ENCODE measurements at places on chromosomes 12 and 14.

DNA sequence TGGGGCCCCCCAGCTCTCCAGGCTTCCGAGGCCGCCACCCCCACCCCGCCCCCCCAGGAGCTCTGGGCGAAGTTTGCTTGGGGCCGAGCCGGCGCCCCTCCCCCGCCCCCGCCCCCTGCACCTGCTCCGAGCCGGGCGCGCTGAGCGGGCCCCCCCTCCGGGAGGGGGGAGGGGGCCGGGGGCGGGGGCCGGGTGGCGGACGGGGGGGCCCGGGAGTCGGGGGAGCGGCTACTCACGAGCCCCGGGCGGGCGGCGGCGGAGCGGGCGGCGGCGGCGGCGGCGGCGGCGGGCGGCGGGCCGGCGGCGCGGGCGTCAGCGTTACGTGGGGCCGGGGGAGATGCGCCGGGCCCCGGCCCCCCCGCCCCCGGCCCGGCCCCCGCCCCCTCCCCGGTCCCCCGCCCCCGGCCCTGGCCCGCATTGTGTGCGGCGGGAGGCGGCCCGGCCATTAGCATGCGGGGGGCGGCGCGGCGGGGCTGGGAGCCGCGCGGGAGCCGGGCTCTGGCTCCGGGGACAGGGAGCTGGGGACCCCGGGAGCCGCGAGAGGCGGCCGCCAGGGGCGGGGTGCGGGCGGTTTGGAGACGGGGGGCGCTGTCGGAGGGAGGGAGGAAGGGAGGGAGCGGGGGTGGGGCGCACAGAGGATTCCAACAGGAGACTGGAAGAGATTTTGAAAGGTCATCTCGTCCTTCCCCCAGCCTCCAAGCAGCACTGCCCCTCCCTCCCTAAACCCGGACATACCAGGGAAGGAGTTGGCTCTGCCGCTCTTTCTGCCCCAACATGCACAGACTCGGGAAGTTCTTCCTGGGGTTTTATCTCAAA, at the start of gene ZNF219:
ZNF219 (minus strand) TSS at position 580 of the 816 bp plus-strand sequence. CDS start 5,064 bp downstream, outside the sequence.
- peak; percentile 66 for ATAC-seq

GRCh38 chr12:102642199-102642598, 161.8 kb upstream of the IGF1 start:
- ATAC-seq = no peak

DNA sequence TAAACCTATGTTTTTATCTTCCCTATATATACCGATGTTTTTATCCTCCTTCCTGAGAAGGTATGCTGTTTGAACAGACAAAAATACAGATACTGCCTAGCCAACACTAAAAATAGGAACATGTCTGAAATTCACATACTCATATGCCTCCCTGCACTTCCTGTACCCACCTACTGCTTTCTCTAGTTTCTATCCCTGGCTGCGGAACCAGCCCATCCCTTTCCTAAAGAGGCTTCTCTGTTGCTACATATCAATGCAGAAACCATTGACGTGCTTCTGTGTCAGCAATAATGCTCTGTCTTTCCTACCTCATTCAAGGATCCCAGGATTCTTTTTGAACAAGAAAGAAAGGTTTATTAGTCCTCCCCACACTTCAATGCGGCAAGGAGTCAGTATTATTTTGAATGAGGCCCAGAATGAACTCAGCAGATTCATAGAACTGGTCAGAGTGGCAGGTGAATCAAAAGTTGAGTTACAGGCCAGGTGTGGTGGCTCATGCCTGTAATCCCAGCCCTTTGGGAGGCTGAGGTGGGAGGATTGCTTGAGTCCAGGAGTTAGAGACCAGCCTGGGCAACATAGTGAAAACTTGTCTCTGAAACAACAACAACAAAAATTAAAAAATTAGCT, 67.8 kb upstream of the NAP1L1 start:
- ATAC-seq = peak; percentile 87

GRCh38 chr14:64971491-64971942, 619 bp downstream of the RAB15 start:
- ATAC-seq = no peak

GRCh38 chr12:91562476-91562875, 379.9 kb upstream of the DCN start:
- no peak for ATAC-seq

- no peak for ATAC-seq
Measured at GRCh38 chr14:99467336-99468078, 13.2 kb downstream of the SETD3 start.

- no peak for ATAC-seq
Measured at GRCh38 chr12:24630446-24630845, 318.5 kb downstream of the BCAT1 start.

- ATAC-seq = no peak
Measured at GRCh38 chr12:116043659-116044535, 233.6 kb downstream of the MED13L start.

- ATAC-seq = no peak
Measured at GRCh38 chr14:62921466-62921865, 123.8 kb downstream of the KCNH5 start.

DNA sequence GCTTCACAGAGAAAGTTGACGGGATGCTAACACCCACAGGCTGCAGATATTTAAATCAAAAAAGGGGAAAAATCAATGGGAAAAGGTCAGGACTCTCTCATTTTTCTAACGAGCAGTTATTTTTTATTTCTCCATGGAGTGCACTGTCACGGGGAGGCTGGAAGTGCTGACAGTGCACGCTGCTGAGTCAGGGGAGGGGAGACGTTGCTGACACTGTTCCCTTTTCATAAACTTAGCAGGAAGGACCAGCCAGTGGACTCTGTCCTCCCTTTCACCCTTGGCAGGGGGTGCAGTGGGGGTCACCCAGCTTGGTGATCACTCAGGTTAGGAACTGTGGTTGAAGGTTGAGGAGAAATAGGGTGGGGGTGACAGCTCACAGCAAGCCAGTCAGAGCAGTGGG, 65.6 kb upstream of the FUT8 start:
- ATAC-seq = no peak

- no peak for ATAC-seq
Measured at GRCh38 chr12:91994208-91994797, 151.3 kb downstream of the BTG1 start.

DNA sequence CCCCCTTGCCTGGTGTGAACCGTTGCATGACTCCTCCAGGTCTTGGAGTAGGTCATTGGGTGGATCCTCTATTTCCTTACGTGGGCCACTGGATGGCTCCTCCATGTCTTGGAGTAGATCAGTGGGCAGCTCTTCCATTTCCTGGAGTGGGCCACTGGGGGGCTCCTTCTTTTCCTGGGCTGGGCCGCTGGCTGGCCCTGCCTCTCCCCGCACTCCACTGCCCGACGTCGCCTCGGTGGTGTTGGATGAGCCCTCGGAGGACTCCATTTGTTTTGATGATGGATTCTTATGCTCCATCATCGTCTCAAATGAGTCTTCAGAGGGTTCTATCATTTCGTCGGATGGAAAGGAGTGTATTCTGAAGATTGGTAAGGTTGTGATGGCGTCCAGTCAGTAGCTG, 19.1 kb downstream of the RTL1 start:
- ATAC-seq = no peak

DNA sequence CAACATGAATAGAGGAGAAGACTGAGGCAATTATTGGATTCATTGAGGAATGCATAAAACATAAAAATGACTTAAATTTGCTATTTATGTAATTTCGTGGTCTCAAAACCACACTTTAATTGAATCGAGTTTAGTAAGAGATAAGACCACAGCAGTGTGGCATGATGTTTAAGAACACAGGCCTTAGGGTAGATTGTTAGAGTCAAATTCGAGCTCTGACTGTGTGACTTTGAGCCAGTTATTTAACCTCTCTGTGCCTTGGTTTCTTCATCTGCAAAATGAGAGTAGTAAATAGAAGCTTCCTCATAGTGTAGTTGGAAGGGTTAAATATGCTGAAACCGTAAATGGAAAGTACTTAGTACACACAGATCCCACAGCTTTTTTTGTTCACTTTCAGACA, 9.3 kb upstream of the SSTR1 start:
- no peak for ATAC-seq

GRCh38 chr12:106049105-106049504, 89.6 kb downstream of the NUAK1 start:
- ATAC-seq = no peak

DNA sequence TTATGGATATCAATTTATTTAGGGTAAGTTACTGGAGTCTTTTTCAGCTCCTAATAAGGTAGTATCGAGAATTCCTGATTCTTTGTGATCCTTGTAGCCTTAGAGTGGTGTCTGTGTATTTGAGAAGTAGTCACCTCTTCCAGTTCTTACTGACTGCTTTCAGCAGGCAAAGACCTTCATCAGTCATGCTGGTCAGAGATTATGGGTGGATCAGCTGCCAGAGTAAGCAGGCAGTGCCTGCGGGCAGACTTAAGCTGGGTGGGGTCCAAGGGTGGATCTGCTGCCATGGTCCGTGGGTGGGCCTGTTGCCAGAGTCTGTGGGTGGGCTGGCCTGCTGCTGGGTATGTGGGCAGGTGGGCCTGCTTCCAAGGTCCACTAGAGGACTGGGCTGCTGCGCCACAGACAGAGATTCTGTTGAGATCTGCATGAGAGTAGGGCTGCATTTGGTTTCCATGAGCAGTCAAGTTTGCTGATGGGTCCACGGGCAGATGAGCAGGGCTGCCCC, 188.7 kb downstream of the ANO2 start:
- no peak for ATAC-seq
